ENCODE measurements at places on chromosomes 3 and 15.

DNA sequence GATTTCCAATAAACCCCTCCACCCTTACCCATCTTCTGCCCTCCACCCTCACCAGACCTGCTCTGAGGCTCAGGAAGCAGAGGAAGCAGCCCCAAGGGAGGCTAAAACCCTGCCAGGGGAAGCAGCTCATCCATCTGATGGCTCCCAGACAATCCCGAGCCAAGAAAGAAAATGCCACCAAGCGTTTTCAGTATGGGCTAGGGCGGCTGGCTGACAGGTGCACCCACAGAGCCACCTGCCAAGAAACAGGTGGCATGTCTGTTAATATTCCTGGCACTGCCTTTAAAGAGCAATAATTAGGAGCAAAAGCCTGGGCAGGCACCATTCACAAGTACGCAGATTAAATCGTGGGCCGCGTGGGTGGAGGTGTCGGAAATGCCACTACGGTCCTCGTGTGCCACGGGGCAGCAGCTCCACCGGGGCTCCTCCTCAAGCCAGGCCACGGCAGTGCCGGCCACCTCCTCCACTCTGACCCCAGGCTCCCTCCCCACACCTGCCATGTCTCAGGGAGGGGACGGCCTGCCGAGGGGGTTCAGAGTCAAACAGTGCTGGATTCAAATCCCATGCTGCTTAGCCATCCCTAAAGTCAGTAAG lies 23.9 kb upstream of the GRIP2 start:
- DNase-seq: no peak

- no peak for DNase-seq
Measured at GRCh38 chr3:130488769-130489450, 28.1 kb upstream of the COL6A6 start.

DNA sequence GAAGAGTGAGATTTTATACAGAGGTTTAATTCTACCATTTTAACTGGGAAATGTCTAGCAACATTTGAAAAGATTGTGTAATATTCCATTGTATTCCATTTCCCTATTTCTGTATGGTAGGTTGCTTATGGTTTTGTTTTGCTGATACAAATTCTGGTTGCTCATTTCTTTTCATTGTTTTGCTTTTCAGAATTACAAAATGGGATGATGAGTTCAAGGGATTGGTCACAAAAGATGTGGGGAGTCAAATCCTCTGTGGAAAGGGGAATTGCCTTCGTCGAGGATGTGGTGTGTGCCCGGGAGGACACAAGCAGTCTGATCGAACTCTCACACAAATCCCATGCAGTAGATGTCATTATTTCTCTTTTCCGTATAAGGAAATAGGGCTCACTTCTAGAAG lies 18.3 kb downstream of the SLCO3A1 start:
- DNase-seq: no peak

DNA sequence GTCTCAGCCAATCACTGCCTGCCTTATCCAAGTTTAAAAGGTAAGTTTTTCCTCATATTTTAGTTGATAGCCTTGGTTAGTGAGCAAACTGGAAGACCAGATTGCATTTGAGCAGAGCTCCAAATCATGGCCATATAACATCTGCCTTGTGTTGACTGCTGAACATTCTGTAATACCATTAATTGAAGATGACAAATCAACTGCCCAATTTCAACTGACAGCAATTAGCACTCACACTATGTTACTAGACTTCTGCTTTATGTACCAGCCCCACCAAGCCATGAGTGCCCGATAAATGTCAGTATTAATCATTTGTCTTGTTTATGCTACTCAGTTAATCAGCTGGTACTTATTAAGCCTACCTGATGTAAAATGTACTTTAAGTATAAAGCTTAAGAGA lies 83.1 kb downstream of the CGGBP1 start:
- DNase-seq: no peak

DNA sequence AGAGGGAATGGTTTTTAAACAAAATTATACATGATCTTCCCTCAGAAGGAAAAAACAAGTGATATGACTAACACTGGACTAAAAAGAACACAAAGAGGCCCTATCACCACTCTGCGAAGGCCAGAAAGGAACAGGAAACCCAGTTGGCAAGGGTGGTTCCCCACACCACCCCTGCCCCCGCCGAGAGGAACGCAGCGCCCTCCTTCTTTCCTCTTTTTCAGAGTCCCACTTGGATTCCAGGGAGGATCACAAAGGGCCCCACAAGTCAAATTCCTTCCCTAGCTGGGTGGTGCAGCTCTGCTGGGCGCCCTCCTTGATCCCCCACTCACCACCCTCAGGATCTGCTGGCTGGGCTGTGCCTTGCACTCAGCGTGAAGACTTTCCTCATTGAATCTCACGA lies 29.8 kb downstream of the PLA1A start:
- no peak for DNase-seq

DNA sequence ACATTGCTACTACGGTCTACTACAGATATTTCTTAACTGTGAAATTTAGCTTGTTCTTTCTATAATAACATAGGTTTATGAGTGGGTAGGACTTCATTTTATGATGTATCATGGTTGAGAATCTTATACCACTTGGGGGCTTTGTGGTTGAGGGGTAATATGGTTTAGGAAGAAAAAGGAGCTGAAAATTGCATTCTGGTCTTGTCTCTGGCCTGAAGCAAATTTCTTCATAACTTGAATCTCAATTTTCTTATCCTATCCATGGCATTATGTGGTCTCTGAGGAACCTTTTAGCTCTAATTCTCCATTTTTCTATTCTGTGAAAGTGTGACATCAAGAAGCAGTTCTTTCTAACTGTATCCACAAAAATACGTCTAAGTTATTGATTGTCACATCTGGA lies 341.0 kb downstream of the SOX2 start:
- no peak for DNase-seq

DNA sequence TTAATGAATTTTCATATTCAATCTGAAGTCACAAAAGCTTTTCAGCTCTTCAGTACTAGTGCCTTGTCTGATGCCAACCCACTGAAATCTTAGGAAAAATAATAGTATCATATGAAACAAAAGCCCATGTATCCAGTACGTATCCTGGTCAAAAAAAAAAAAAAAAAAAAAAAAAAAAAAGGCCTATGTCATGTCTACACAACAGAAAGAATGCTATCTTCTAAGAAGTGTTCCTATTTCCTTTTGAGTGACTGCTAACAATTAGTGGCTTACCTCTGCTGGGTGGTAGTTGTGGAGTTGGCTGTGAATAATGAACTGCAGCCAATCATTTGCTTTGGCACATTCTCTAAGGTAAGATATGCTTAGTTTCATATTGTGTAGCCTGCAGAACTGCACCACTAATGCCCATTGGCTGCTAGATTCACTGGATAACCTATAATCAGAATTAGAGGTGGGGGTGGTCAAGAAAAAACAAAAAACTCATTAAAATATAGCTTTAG lies 59.6 kb downstream of the EIF3J start:
- no peak for DNase-seq

DNA sequence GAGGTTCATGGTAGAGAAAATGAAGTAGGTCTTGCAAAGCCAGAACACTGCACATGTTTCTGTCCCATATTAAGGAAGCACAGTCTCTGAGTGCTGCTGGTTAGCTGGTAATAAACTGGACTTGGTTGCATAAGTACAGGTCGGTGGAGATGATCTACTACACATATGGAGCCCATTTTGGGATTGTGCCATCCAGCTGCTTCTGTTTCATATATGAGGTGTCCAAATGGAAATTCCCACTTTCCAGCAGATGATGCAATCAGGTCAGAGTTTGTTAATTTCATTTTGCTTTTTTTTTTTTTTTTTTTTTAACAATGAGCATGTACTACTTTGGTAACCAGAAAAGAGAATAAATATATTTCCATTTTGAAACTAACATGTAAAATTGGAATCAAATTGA lies 122.6 kb downstream of the SATB1 start:
- no peak for DNase-seq

GRCh38 chr15:101237251-101237650 lies 14.6 kb downstream of the CHSY1 start:
- no peak for DNase-seq

DNA sequence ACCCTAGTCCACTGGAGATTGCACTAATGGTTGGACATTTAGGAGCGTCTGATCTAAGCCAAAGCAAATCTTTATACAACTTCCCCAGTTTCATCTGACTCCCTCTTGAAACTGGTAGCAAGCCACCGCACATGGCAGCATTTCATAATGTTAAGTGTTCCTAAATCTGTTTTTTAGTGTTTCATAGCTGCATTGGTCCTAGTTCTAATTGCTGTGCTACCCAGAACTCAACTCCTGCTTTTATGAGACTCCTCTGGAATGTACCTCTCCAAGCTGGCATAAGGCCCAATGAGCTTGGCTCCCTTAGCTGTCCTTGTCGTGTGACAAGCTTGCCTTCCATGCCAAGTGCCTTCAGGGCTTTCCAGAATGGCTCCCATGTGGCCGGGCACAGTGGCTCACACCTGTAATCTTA lies 65.3 kb upstream of the FLNB start:
- no peak for DNase-seq

DNA sequence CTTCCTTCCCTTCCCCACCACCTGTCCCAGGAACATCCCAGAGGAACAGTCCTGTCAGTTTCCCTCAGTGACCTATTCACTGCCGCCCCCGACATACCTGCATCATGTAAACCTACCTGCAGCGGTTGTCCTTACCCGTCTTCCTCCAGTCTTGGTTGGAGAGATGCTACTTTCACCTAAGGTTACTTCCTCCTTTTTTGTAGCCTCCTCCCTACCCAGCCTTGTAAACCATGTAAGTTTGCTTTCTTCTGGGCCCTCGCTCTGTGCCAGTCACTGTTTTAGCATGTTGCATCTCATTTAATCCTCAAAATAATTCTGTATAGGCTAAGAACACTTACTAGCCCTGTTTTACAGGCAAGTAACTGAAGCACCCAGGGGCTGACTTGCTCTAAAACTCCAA lies 58.3 kb downstream of the GPR171 start:
- DNase-seq: no peak
